ENCODE measurements at places on chromosomes 1 and 21.

GRCh38 chr1:201108614-201109013 lies 3.6 kb downstream of the CACNA1S start:
- DNase-seq: no peak

DNA sequence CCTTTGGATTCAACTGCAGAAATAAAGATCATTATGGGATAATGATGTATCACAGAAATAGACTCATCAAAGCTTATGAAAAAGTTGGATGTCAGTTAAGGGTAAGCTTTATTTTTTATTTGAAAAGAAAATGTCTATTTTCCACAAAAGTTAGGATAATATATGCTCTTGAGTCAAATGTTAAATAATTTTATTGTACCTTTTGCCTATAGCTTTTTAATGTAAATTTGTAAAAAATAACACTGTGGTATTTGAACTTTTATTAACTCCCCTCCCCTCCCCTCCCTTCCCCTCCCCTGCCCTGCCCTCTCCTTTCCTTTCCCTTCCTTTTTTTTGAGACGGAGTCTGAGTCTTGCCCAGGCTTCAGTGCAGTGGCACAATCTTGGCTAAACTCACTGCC lies 24.9 kb downstream of the MORC3 start:
- no peak for DNase-seq

DNA sequence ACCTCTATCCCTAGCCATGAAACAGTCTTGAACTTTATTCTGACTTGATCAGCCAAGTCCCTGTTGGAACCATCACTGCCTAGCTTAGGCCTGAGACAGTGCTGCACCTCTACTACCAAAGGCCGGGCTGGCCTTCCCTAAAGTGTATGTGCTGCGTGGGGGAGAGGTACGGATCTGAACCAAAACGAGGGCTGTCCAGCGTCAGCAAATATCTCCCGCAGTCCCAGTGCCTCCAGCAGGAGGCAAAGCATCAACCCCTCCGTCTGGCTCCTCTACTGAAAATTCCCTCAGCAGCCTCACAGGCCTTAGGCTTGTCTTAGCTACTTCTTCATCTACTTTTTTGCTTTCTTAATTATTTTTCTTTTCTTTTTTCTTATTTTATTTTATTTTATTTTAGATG lies 33.3 kb upstream of the KIF26B start:
- DNase-seq: no peak

DNA sequence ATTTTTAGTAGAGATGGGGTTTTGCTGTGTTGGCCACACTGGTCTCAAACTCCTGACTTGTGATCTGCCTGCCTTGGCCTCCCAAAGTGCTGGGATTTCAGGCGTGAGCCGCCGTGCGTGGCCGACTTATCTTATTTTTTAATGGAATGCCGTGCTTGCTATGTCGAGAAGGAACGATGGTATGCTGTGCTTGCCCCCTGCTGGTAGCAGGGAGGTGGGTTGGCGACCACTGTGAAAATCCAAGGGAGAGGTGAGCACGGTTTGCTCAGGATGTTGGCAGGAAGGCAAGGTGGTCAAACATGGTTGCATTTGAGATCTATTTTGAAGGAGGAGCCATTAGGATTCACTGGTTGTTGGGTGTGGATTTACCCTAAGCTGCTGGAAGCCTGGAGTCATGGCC lies 45.8 kb upstream of the RCC2 start:
- no peak for DNase-seq

- no peak for DNase-seq
Measured at GRCh38 chr1:203486618-203487370, 7.2 kb upstream of the OPTC start.

- no peak for DNase-seq
Measured at GRCh38 chr1:219086956-219087469, 86.7 kb upstream of the LYPLAL1 start.

- DNase-seq: no peak
Measured at GRCh38 chr1:222242492-222242891, 305.4 kb downstream of the HHIPL2 start.
